ENCODE measurements at places on chromosomes 2 and 18. TPM values are rescaled to one million over a fixed set of nuclear protein-coding genes. Genes with fewer than 3 reads are reported as not detected.

Gene SPDYA
- 12.7 TPM for total RNA-seq

Gene RNF152
- 1.0 TPM for total RNA-seq

GRCh38 chr2:218033590-218034496, 31.0 kb upstream of the TNS1 start:
- H3K27me3 ChIP-seq: no peaks in the 10 kb centered on the region
- DNase-seq: no peak
- peaks cover 19% of the 10 kb centered on the region for H3K4me1 ChIP-seq
- H3K36me3 ChIP-seq: no peaks in the 10 kb centered on the region
- H3K27ac ChIP-seq: no peak overlapping the region

DNA sequence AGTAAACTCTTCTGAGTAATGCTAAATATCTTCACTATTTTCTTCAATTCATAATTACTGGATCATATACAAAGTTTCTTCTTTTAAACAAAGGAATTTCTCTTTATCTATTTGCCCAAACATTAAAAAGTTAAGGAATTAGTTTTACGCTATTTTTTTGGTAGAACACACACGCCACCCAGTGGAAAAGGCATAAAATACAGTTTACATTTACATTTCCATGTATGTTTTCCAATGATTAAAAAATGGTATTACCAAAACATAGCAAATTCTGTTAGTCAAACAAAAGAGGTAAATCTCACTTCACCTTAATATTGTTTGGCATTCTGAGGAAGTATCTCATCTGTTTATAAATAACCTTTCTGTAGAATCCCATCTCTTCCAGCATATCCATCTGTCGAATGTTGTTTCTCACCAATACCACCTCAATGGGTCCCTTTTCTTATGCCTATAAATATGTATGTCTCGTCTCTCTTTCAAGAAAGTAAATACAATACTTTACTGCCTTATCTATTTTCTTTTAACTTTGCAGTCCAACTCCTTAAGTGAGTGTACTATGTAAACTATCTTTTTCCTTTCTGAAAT, 7.2 kb downstream of the BOLL start:
- DNase-seq: no peak
- H3K4me3 ChIP-seq: no peak overlapping the region
- no peak overlapping the region for H3K27ac ChIP-seq
- H3K36me3 ChIP-seq: no peaks in the 10 kb centered on the region

- no peaks in the 10 kb centered on the region for H3K36me3 ChIP-seq
- no peak overlapping the region for H3K27ac ChIP-seq
- no peaks in the 10 kb centered on the region for H3K27me3 ChIP-seq
Observed at GRCh38 chr18:73973972-73974371, 173.7 kb downstream of the FBXO15 start.

DNA sequence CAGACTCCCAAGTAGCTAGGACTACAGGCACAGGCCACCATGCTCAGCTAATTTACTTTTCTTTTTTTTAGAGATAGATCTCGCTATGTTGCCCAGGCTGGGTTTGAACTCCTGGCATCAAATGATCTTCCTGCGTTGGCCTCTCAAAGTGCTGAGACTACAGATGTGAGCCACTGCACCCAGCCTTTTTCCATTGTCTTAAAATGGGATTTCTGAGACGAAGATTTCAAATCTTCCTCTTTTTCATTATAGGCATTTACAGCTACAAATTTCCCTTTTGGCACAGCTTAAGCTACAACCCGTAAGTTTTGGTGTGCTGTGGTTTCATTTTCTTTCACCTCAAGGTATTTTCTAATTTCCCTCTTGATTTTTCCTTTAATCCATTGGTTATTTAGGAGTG, 8.6 kb downstream of the GNLY start:
- H3K4me3 ChIP-seq: no peak overlapping the region
- H3K36me3 ChIP-seq: no peaks in the 10 kb centered on the region
- no peaks in the 10 kb centered on the region for H3K27me3 ChIP-seq
- peaks cover 14% of the 10 kb centered on the region for H3K4me1 ChIP-seq

DNA sequence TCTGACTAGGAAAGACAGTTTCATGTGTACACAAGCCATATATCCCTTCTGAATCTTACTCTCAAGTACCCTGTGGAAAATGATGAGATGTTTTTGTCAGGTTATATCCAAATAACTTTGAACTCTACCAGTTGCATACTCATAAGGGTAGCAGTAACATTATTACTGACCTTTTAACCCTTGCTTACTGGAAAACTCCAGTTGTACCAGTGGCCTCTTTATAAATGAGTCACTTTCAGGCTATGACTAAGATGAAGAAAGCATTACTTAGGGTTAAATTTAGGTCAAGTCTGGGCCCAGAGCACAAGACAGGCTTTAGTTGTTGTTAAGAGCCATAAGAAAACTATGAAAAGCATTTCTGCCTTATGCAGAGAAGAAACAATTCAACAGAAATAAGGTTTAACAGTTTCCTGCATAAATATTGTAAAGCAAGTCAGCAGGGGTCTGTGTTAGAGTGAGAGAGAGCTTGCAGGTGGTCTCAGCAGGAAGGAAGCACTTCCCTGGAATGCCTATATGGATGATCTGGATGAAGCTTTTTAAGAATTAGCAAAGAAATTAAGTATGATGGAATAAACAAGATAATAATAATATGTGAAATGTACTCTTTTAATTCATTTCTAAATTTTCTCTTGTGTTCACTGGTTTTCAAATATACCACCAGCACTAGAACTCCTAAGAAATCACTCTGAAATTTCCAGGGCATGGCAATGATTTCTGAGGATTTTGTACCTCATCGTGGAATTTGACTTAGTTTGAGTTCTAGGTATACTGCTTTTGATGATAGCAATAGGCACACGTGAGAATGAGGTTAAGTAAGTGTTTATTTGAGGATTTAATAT, 126.6 kb downstream of the UBE2E3 start:
- H3K36me3 ChIP-seq: no peaks in the 10 kb centered on the region
- H3K27me3 ChIP-seq: no peaks in the 10 kb centered on the region
- DNase-seq: no peak
- no peak overlapping the region for H3K27ac ChIP-seq
- no peak overlapping the region for H3K4me3 ChIP-seq

DNA sequence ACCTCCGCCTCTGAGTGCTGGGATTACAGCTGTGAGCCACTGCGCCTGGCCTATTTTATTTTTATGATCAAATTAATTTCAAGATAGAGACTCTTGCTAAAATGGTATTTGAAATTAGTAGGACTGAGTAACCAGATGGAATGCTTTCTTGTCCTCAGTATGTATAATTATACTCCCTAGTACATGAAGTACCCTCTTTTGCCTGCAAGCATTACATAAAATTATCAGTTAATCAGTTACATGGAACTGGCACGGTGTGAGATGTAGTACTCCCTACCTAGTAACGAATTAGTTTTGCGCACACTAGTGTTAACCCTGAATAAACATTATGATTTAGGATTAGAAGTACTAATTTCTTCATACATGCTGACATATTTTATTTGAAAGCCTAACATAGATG, 41.6 kb downstream of the RBBP8 start:
- no peaks in the 10 kb centered on the region for H3K36me3 ChIP-seq
- no peak overlapping the region for H3K4me3 ChIP-seq
- no peaks in the 10 kb centered on the region for H3K4me1 ChIP-seq
- H3K27ac ChIP-seq: no peak overlapping the region
- no peaks in the 10 kb centered on the region for H3K27me3 ChIP-seq
- no peak for DNase-seq
